GM12864 (cell line): ENCODE measurements at places on chromosomes 3 and 15.

DNA sequence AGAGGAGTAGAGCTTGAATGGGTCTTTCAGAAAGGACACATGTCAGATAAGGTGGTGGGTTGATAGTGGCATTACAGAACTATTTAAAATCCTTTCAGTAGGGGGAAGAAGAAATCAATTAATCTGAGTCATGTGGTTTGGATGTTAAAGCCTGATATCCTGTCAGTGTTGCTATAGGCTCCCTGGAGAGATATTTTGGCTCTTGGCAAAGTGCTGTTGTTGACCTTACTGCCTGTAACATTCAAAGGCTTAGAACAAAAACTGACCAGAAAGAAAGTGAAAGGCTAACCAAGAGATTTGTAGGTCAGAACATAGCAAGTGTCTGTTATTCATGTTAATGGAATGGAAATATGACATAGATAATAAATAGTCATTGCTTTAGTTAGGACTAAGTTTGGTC is 552.9 kb downstream of the DIPK2A start:
- DNase-seq: no peak

GRCh38 chr3:14784087-14784681 is 34.6 kb upstream of the FGD5 start:
- DNase-seq: no peak

DNA sequence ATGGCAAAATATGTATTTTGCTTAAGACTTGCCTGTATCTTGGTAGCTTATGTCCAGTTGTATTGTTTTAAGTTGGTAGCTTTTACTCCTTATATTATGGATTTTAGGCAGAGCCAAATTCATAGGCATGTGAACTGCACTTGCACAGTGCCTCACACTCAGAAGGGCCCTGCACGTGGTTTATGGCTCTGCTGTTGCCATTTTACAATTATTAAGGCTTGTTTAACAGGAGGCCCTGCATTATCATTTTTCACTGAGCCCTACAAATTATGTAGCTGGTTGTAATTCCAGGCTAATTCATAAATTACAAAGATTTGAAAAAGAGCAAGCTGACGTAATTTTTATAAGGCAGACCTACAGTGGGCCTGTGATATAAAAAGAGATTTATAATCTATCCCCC is 537.6 kb upstream of the UBE2E2 start:
- DNase-seq: no peak

- DNase-seq: no peak
Measured at GRCh38 chr3:4729061-4729973, 236.2 kb downstream of the ITPR1 start.

GRCh38 chr3:32018757-32019564 is 37.4 kb downstream of the ZNF860 start:
- DNase-seq: no peak

- DNase-seq: no peak
Measured at GRCh38 chr3:175453361-175453760, 594.2 kb downstream of the NAALADL2 start.

DNA sequence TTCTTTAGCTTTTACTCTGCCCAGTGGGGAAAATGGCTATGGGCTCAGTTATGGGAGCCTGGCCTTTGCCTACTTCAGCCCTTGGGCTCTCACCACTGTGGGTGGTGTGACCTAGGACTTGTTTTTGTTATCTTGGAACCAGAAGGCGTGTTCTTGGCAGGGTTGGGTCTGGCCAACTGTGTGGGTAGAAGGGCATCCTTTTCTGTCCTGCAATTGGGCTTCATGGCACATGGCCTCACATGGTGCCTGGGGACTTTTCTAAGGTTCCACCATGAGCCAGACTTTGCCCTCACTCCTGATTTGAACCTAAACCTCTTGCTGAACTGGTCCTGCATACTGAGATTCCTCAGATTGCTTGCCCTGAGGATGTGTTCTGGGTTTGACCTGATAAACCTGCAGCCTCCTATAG is 1.7 kb downstream of the GLYCTK start:
- DNase-seq: no peak

GRCh38 chr3:175726228-175726627 is 867.1 kb downstream of the NAALADL2 start:
- no peak for DNase-seq

DNA sequence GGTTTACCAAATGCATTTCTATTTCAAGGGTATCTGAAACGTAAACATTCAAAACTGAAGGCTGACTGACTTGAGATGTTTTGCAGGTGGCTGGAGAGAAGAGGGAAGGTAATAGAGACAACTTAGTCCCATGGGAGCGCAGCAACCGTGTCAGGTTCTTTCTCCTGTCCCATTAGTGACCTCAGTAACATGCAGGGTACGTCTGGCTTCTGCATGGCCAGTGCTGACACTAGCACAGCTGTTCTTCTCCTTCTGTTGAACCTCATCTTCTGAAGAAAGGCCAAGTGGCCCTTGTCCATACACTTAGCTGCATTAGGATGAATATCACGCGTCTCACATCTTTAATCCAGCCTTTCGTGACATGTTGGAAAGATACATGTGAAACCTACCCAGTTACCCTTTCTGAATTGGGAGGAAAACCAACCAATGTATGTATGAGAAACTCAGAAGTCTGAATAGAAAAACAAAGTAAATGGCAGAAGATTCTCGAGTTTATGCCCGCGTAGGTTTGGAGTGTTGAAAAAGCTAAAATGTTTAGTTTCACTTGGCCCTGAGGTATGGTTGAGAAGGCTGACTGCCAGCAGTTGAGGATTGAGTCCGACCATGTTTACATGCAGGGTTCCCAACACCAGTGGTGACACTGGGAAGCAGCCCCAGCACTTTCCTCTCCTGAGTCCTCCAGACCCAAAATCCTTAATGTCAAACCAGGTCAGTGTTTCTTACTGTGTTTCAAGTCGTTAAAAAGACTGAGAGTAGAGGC is 10.3 kb downstream of the NCBP2 start:
- DNase-seq: no peak

GRCh38 chr3:184335291-184335660 is 2.1 kb upstream of the FAM131A start:
- no peak for DNase-seq

GRCh38 chr3:37905346-37905745 is 43.7 kb downstream of the CTDSPL start:
- DNase-seq: no peak

DNA sequence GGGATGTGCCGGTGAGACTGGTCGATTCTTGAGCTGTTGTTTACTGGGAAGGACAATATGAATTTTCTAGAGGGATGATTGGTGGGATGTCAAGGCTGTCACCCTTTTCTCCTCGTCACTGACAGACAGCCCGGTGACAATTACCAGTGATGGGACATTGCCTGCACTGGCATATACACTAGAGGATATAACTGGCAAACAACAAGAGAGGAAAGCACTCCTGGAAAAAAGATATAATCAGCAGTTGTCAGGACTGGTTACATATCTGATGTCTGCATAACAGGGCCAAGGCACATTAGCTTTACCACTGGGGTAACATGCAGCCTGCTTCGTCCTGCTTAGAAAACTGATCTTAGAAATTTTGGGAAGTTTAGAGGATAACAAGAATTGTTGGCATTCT is 131.1 kb downstream of the ROBO2 start:
- no peak for DNase-seq

DNA sequence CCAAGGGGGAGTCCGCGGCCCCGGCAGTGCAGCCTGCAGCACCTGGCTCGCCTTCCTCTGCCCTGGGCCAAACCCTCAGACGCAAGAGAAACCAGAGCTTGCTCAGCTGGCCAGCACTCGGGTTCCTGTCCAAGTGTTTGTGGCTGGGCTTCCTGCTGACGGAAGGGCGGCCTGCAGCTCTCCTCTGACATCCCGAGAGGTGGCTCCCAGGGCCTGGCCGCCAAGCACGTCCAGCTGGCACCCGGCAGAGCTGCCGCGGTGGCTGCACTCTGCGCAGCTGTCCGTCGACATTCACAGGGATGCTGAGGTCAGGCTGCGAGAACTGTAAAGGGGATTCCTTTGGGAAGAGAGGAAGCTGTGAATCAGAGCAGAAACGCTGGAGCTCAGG is 85.6 kb downstream of the CPN2 start:
- no peak for DNase-seq

- DNase-seq: no peak
Measured at GRCh38 chr15:57375827-57376695, at the start of gene CGNL1. CGNL1 (plus strand) TSS chr15:57376505; CDS start chr15:57438000, 61,495 bp downstream.

- DNase-seq: no peak
Measured at GRCh38 chr3:187315872-187316271, 24.3 kb upstream of the MASP1 start.

DNA sequence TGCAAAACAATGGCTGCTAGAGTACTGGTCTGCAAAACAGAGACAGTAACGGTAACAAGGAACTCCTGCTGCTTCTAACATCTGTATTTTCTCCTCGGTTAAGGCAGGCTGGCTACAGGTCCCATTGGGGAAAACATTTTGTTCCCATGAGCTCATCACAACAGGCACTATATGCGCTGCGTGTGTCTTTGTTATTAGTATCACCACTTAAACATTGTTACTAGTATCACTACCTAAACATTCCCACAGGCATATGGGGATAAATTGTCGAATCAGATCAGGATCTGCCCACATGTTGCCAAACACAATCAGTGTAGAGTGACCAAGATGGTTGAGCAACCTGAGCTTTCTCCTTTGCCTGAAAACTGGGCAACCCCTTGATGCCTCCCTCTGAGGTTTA is 77.2 kb downstream of the TOP2B start:
- DNase-seq: no peak
